ENCODE measurements at places on chromosomes 5 and 9.

DNA sequence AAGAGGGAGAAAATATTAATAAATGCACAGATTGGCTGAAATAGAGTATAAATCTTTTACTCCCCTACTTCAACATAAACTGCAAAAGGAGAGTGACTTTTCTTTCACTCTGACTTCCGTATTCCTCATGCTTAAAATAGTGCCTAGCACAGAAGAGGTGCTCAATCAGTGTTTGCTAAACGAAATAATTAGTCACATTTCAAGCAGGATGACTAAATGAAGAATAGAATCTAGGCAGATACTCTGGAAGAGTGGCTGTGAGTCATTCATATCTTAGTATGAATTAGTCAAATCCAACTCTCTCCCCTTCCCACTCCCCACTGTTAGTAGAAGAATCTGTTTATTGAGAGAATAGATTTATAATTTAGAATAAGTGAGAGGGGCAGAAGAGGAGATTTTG, 4.8 kb downstream of the CD274 start:
- DNase-seq: no peak

DNA sequence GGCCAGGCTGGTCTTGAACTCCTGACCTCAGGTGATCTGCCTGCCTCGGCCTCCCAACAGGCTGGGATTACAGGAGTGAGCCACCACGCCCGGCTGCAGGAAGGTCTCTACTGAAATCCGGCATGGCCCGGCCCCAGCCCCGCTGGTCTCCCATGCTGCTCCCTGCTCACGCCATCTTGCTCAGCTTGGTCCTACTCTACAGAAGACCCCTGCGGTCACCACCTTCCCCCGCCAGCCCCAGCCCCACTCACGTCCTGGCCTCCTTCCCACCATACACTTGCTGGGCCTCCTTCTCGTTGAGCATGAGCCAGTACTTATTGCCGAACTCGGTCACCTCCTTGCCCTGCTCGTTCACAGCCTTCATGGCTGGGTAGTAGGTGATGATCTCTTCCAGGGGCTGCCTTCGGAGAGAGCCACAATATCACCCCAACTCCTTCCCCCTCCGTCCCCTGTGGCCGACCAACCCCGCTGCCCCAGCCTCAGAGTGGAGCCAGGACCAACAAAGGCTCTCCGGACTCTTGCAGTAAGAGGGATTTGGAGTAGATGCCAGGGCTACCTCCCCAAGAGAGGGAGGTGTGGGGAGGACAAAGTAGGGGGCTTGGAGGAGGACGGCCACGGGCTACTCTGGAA, 4.0 kb downstream of the PTGES2 start:
- DNase-seq: no peak

DNA sequence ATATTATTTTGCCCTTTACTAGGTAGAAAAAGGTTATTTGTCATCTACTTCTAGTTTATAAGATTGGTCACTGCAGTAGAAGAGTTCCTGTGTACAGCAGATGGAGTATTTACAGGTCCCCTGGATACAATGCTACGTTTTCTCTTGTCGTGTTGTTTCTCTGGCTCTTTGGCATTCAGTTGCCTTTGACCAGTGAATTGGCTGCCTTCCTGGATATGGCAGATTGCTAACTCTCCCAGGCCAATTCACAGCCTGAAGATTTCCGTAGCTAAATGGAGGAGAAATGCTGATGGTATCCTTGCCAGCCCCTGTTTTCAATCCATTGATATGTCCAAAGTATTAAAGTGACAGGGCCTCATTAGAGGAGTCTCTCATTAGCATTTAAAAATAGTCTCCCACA, 32.5 kb upstream of the GNAQ start:
- peak; percentile 13 for DNase-seq

DNA sequence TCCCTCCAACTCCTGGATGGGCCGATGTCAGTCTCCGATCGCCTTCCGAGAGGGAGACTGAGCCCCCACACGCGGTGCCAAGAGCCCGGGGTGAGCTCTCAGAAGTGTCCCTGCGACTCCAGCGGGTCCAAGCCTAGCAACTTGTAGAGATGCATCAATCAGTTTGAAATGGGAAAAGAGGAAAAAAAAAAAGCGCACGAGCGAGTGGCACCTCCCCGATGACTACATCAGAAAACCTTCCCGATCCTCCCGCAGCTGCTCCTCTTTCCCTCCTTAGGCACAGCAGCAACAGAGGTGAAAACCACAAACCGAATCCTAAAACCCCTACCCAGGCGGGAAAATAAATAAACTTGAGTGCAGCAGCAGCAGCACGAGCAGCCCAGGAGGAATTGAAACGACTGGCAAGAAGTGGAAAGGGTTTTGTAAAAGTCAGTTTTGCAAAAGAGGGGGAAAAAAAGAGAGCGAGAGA, 1.0 kb upstream of the EFNA5 start:
- DNase-seq: no peak

DNA sequence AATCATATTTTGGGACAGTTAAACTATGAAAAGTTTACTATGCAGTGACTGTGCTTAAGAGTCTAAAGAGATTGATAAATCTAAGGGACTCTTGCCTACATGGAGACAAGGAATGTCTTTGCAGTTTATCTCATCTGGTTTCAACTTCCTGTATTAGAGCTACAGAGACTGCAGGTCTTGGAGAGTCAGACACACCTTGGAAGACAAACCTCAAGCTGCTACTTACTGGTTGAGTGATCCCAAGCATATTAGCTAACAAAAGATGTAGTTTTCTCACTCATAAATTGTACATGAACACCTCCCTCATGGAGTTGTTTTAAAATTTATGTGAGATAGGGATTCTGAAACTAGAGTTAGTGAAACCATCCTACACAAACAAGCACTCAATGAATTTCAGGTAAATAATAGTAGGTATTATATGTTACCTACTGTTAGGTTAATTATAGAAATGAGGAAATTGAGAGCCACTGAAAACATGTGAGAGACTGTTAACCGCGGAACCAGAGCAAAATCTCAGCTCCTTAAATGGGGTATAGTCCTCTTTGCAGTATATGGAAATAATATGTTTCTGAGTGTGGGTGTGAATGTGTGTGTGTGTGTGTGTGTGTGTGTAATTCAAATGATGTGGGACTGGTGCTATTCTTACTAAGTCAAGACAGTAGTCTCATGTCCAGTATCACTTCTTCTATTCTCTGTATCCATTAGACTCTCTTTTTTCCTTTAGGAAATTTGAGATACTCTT, 752.1 kb downstream of the DTWD2 start:
- no peak for DNase-seq

DNA sequence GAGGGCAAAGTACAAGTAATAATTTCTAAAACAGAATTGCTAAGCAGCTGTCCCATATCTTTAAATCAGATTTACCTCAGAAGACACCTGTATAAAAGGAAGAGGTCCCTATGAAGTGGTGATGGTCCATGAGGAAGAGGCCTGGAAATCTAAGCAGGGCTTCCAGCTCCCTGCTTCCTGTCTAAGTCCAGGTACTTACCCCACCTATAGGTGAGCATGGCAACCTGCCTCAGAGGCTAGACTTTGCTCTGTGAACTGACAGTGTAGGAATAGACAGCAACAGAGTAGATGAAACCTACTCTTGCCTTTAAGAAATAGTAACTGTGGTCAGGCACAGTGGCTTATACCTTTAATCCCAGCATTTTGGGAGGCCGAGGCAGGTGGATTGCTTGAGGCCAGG, 55.8 kb upstream of the ARRDC3 start:
- DNase-seq: no peak

DNA sequence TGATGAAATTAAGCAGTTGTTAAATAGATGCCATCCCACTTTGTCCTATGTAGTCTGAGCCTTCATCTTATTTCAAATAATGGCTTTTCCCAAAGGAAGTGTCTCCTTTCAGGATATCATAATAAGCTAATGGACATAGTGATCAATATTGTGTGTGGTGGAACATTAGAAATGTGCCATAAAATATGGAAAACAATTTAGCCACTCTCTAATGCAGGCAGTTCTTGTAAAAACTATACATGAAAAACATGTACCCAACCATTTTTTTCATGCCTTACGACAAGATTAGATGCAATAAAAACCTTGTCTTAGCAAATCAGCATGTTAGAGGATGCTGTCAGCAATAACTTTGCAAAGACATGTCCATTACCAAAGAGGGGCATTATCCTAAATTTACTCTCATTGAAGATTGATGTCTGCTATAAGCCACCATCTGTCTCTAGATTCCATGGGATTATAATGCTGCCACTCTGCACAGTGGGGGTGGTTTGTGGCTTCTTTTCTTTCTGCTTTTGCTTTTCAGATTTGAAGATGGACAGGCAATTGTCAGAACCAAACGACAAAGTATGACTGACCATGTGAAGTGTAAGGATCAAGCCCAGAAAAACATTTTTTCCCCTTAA, 724.0 kb upstream of the ZNF608 start:
- DNase-seq: no peak

DNA sequence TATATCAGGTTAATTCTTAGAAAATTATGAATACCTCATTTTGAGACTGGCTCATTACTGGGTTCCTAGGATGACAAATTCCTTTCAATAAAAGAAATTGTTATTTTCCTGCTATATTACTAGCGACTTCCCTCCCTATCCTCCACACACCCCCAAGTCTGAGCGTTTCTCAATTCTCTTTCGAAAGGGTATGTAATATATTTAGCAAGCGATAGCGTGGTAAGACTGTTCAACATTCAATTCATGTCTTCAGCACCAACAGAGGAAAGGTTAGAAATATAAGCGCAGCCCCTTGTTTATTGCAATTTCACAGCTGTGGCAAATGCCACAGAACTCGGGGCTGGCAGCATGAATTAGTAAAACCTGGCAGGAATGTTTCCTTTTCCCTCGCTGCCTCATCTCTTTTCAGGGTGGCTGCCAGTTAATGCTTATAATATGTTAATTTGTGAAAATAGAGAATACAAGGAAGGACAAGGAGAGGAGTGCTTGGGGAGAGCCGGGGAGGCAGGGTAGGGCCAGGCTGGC, 152.7 kb upstream of the TBCA start:
- no peak for DNase-seq

DNA sequence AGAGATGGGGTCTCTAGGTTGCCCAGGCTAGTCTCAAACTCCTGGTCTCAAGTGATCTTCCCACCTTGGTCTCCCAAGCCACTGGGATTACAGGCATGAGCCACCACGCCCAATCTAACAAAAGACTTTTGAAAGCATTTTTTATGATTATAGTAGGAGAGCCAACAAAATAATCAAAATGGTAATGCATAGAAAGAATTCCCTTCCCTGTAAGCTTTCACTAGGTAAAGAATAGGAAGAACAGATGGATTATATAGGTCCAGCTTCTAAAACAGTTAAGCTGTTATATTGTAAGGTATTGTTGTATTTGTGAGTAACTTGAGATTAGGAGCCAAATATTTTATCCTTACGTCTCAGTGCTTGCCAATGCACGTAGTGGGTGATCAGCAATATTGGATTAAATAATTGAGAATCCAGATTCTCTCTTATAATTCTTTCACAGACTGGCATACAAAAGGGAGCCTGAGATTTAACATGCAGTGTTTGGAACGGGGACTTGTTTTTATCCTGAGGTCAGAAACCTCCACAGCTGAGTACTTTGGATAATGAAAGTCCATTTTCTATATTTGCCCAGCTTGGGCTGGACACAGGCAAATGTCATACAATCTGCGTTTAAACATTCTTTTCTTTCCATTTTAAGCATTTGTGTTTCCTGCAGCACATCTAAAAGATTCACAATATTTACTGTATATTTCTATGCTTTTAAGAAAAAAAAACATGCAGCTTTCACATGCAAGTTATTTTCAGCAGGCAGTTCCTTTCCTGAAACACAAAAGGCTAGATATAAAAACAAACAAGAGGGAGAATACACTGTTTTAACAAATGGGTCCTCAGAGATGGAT, 238.4 kb downstream of the ARRDC3 start:
- DNase-seq: no peak

GRCh38 chr9:79799691-79800335, 228.0 kb downstream of the TLE4 start:
- DNase-seq: peak; percentile 81

DNA sequence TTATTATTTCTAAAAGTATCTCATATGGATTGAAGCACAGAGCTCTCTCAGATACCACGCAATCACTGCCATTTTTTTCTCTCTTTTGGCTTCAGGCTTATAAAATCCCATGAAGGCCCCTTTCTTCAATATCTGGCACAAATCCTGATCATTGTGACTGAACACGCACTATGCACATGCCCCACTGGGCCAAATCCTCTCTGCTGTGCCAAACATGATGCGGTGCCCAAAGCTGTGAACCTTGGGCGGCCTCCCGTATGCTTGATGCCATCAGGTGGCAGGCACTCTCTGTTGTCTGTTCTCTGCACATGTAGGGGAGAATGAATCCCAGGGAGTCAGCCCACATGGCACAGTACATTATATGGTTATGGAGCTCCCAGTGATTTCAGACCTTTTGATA, 375.0 kb upstream of the RGMB start:
- no peak for DNase-seq

DNA sequence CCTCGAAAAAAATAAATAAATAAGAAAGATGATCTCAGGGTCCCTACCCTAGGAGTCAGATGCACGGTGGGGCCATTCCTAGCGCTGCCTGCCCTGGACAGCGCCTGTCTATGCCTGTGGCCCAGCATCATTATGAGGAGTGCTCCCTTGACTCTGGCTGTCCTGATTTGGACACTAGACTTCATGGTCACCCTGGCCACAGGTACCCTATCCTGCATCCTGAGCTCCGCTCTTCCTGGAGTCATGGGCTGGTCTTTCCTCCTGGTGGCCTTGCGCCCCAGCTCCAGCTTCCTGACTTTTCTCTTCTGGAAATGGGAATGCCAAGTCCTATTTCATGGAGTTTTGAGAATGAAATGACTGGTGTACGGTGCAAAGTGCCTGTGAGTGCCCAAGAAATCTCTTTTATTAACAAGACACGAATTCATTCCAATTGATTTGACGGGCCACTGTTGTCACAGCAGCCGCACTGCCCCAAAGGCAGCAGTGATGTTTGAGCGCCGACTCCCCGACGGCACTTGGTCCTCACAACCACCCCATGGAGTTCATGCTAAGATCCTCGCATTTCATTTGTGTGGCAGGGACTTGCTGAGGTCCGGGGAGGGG, 564 bp upstream of the AIF1L start:
- no peak for DNase-seq

- DNase-seq: peak; percentile 56
Measured at GRCh38 chr5:59587489-59588337, 305.8 kb downstream of the PDE4D start.

All from astrocyte of the cerebellum (primary cell).